ENCODE measurements at places on chromosomes 13 and 19. TPM values are rescaled to one million over a fixed set of nuclear protein-coding genes. Genes with fewer than 3 reads are reported as not detected.

LYPD3 gene
- total RNA-seq = 13.6 TPM

LILRA1 gene
- 3.8 TPM for total RNA-seq

OR7C2 gene
- total RNA-seq = not detected

- H3K4me3 ChIP-seq = no peak overlapping the region
- DNase-seq = no peak
- H3K27ac ChIP-seq = no peak overlapping the region
- H3K27me3 ChIP-seq = no peaks in the 10 kb centered on the region
These were observed 399.0 kb downstream of the PCDH9 start for GRCh38 chr13:66830940-66831716.

DNA sequence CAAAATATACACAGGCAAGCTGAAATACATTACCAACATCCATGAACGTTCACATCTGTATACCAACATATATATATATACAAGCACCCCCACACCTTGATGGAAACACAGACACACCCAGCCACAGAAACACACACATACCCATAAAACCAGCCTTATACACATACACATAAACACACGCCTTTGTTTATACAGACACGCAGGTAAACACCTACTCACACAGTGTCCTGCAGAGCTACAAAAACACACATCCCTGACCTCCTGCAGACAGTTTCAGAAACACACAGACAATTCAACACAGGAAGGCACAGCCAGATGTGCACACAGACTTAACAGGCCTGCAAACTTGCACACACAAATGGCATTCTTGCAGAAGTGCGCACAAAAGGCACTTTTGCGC is 21.3 kb upstream of the IRGC start:
- peaks cover 3% of the 10 kb centered on the region for H3K4me1 ChIP-seq
- no peak overlapping the region for H3K27ac ChIP-seq
- no peak overlapping the region for H3K4me3 ChIP-seq
- H3K27me3 ChIP-seq = no peaks in the 10 kb centered on the region
- DNase-seq = no peak

- H3K27me3 ChIP-seq = no peaks in the 10 kb centered on the region
- peaks cover 20% of the 10 kb centered on the region for H3K36me3 ChIP-seq
- peaks cover 4% of the 10 kb centered on the region for H3K4me1 ChIP-seq
- no peak for DNase-seq
These were observed 96.1 kb downstream of the ZMYM2 start for GRCh38 chr13:20054586-20054985.

- no peak for DNase-seq
- H3K4me3 ChIP-seq = no peak overlapping the region
- H3K27ac ChIP-seq = no peak overlapping the region
These were observed 7.5 kb downstream of the DOCK9 start for GRCh38 chr13:98970330-98970729.

DNA sequence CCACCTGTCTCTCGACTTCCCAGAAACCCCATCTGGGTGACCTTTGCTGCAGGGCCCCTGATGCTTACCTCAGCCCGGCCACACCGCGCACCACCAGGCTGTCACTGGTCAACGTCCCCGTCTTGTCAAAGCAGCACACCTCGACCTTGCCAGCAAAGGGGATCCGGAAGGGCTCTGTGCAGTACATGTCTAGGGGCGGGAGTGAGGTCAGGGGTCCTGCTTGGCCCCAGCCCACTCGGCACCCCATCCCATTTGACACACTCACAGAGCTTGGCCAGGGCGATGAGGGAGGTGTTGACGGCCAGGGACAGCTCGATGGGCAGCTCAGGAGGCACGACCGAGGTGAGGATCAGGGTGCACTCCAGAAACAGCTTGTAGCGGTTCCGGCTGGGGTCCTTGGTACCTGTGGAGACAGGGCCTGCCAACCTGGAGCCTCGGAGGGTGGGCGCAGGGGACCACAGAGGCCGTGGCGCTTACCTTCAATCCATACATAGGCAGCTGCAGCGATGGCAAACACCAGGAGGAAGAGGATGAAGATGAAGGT is 8.4 kb downstream of the ATP13A1 start:
- H3K4me3 ChIP-seq = no peak overlapping the region
- peaks cover 100% of the 10 kb centered on the region for H3K36me3 ChIP-seq
- H3K27ac ChIP-seq = no peak overlapping the region

Measured in upper lobe of left lung (tissue), 6 donors.